ENCODE measurements at places on chromosomes 3 and 15. TPM values are rescaled to one million over a fixed set of nuclear protein-coding genes. Genes with fewer than 3 reads are reported as not detected.

Gene SI
- not detected for total RNA-seq

Gene KIF23
- 9.7 TPM for total RNA-seq

Gene ST3GAL6
- 4.8 TPM for total RNA-seq

Gene RETNLB
- not detected for total RNA-seq

Gene GP9
- total RNA-seq: not detected

Gene PLXNB1
- total RNA-seq: 24.6 TPM

Gene CHRD
- 1.4 TPM for total RNA-seq

Gene FBLN2
- 442 TPM for total RNA-seq

Gene TLR9
- total RNA-seq: under 0.01 TPM

Gene CMC1
- 2.4 TPM for total RNA-seq

Gene GHSR
- total RNA-seq: not detected

Gene TMEM40
- total RNA-seq: not detected

Measured in smooth muscle cell of bladder (primary cell).